ENCODE measurements at places on chromosomes 12 and 14.

- no peak for DNase-seq
These were observed 126.8 kb downstream of the KCNK10 start for GRCh38 chr14:88196116-88196890.

DNA sequence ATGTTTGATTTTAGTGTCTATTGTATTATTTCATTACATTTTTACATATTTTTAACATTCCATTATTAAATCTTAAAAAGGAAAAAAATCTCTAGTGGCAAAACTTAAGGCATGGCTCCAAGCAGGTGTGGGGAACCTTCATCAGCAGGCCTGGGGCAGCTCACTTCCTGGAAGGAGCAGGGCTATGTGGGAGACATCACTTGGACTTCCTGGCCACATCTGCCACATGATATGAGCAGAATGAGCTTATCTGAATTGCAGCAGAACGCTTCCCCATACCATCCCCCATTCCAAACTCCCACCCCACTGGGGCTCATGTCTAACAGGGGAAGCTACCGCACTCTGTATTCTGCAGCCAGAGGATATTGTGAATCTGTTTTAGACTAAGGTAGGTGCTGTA is 35.0 kb upstream of the KCNA1 start:
- no peak for DNase-seq

GRCh38 chr14:93980456-93981201 is 4.3 kb upstream of the ASB2 start:
- no peak for DNase-seq

- DNase-seq, result no peak
These were observed 54.1 kb downstream of the FBRSL1 start for GRCh38 chr12:132544080-132544397.

DNA sequence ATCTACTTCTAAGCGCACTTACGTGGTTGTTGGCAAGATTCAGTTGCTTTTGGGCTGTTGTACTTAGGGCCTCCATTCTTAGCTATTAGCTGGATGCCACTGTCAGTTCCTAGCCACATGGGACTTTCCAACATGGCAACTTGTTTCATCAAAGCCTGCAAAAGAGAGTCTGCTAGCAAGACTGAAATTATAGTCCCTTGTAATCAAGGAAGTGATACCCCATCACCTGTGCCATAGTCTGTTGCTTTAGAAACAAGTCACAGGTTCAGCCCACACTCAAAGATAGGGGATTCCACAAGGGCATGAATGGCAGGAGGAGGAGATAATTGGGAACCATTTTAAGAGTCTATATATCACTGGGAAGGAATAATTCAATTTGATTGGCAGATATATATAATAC is 27.1 kb upstream of the SLC17A8 start:
- DNase-seq, result no peak

DNA sequence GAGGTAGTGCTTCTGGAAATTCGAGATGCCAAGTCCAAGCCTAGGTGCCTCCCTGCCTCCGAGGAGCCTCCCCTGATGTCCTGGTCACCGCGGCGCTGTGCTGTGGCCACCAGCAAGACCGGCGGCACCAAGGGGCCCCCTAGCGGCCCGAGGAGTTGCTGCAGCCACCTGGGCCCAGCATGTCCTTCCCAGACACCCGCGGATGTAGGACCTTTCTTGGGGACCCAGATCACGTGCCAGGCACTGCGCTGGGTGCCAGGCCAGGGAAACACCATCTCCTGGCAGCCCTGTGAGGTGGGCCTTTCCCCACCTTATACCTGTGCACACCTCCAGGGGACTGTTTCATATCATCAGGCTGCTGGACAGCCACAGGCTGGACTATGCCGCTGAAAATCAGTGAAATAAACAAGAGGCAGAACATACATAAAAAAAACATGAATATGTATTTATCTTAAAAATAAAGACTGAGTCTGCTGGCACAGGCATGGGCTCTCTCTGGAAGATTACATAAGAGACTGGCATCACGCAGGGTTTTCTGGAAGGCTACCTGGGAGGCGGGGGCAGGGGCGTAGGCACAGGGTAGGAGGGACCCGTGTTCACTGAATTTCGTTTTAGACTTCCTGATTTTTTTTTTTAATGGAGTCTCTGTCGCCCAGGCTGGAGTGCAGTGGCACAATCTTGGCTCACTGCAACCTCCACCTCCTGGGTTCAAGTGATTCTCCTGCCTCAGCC is 15.9 kb upstream of the HHIPL1 start:
- DNase-seq, result peak; percentile 45

DNA sequence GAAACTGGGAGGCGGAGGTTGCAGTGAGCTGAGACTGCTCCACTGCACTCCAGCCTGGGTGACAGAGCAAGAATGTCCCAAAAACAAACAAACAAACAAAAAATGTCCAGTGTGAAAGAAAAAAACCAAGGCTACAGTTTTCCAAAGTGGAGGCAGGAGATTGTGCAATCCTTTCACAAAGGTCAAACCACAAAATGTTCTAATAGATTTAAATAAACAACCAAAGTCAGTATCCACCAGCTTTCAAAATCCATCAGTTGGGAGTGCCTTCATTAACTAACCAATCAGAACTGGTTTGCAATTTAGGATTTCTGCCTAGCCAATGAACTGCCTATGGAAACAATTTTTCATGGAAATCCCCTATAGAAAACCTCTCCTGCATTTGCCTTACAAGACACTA is 52.3 kb upstream of the TRIM9 start:
- no peak for DNase-seq

- no peak for DNase-seq
These were observed 523 bp upstream of the SLC6A15 start for GRCh38 chr12:84913129-84913515.

DNA sequence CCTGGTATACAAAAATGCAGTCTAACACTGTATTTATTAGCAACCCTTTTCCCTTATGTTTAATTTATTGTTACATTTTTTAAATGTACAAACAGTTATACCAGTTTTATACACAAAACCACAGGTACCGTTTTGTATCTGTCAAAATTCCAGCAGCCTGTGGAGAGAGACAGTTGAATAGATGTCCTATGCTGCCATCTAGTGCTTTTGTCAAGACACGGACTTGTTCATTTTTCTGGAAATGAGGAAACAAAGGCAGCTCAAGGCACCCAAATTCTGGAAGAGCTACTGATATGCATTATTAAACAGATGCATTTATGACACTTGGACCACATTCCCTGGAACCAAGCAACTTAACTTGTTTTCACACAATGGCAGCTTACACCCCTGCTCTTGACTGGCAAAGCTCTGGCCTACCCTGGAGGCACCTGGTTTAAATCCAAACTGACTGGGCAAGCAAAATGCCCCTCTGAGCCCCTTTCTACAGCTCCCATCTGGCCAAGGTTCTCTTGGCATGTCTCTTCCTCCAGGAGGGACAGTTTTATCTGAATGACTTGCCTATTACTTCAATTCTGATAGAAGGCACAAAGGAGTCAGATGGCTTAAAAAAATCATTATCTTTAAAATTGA is 286.9 kb upstream of the PRKD1 start:
- no peak for DNase-seq

DNA sequence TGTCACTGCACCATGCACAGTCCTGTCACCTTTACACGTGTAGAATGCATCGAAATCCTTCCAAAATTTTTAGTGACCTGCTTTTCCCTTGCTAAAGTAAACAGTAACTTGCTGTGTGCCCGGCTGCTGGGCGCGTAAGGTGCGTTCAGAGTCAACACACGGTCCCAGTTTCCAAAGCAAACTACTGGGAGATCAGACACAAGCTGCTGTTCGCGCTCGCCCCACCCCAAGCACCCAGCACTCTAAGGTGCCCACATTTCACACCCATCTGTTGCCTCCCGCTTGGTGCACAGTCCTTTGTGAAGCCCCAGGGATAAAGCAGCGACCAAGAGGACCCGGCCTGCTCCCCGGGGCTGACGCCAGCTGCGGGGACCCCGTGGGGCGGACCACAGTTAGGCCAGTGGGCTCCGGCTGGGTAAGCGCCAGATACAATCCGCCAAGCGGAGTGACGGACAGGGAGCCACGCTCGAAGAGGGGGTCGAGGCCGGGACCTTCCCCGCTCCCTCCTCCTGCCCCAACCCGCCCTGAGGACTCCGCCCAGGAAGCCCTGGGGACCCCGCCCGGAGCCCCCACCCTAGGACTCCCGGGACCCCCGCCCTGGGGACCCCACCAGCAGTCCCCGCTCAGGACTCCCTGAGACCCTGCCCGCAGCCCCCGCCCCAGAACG is 633 bp downstream of the STX2 start:
- peak; percentile 18 for DNase-seq

DNA sequence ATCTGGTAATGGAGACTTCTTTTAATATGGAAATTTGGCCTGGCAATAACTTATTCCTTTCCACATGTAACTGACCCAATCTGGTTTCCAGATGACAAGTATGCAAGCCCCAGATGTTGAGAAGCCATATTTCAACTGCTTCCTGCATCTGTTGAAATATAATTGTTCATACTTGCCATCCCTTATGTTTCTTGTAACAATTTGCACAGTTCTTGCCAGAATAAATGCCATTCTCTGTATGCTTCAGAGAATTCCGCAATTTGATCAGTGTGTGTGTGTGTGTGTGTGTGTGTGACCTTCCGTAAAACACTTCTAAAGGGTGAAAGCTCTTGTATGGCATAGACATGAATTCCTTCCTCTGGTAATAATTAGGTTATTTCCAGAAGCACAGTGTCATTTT is 1.8 kb upstream of the CLEC2A start:
- DNase-seq, result no peak

DNA sequence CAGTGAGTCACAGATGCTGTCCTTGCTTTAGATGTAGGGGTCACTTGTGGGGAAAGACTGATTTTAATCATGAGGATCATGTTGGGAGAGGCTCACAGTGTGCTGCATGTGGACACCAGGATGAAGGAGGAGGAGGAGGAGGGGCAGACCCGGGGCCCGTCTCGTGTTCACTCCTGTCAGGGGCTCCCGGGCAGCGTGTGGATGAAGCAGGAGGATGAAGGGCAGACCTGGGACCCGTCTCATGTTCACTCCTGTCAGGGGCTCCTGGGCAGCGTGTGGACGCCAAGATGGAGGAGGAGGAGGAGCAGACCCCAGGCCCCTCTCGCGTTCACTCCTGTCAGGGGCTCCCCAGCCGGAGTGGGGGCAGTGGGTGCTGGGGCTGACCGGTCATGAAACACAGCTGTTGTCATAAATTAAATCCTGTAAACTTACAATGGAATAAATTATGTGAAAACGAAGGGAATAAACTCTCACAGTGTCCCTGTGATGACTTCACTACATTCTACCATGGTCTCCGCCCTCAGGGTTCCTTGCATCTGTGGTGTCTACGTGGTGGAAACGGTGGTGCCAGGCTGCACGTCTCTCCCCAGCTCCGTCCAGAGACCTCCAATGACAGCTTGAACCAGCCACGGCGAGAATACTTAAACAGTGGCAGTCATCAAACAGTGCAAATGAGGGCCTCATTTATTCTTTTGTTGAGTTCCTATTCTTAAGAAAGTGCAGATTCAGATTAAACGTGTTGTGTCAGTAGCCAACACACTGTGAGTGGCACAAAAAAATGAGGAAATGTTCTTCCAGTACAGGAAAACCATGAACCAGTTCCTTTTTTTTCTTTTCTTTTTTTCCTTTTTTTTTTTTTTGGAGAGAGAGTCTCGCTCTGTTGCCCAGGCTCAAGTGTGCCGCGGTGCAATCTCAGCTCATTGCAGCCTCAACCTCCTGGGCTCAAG is 37.7 kb upstream of the SFSWAP start:
- DNase-seq, result no peak

GRCh38 chr14:74945852-74946658 is 9.3 kb downstream of the PGF start:
- peak; percentile 64 for DNase-seq

- no peak for DNase-seq
These were observed 49.5 kb downstream of the PPP2R5C start for GRCh38 chr14:101810897-101811621.

DNA sequence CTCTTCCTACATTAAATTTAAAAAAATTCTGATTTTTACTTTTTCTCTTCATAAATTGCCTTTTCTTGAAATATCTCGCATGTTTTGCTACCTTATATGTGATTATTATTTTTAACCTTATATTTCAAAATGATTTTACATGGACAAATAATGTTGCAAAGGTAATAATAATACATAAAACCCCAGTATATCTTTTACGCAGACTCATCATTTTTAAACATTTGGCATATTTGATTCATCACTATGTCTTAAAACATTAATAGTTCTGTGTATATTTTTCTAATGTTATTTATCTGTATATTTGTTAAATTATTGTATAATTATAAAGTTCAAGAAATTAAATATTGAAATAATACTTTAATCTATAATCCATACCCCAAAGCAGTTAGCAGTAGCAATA is 350.8 kb downstream of the RPL10L start:
- DNase-seq, result no peak

GRCh38 chr14:92793709-92794546 is at the start of gene GOLGA5:
TSS of gene GOLGA5 (plus strand) at chr14:92794305. CDS start at chr14:92797438, 3,133 bp downstream.
- peak; percentile 97 for DNase-seq

All from activated CD4-positive, alpha-beta T cell treated with anti-CD3 and anti-CD28 coated beads for 4 hours (primary cell).